ENCODE measurements at places on chromosomes 4 and X.
A peak's percentile ranks its signal among the peaks of the same experiment; 100 is the strongest.

- no peak for DNase-seq
Measured at GRCh38 chrX:104430072-104430741, 135.8 kb upstream of the IL1RAPL2 start.

GRCh38 chrX:19886883-19887531 lies 393 bp downstream of the SH3KBP1 start:
- no peak for DNase-seq

GRCh38 chrX:25762656-25763055 lies 375.5 kb upstream of the MAGEB18 start:
- no peak for DNase-seq

DNA sequence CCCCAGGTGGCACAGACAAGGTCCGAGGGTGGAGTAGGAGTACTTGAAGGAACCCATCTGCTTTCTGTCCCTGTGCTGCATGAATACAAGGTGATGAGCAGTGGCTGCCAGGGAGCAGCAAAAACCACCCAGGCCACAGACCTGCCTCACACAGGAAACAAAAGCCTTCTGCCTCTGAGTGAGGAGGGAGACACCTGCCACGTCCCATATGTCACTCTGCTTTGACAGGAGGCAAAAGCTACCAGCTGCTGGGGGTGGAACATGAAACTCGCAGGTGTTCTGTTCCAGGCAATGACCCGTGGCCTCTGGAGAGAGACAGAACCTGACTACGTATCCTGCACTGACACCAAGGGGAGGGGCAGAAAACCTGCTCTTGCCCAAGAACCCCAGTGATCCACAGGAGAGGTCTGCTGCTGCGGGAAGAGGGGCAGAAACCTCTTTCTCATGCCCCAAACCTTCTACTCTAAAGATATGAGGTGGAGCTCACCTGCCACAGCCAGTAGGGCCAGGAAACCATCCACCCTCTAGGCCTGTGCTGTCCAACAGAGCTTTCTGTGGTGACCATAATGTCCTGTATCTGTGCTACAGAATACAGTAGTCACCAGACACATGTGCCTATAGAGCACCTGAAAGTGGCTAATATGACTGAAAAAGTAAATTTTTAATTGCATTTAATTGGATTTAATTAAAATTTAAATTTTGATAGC lies 172.9 kb downstream of the PRDM5 start:
- peak; percentile 92 for DNase-seq

DNA sequence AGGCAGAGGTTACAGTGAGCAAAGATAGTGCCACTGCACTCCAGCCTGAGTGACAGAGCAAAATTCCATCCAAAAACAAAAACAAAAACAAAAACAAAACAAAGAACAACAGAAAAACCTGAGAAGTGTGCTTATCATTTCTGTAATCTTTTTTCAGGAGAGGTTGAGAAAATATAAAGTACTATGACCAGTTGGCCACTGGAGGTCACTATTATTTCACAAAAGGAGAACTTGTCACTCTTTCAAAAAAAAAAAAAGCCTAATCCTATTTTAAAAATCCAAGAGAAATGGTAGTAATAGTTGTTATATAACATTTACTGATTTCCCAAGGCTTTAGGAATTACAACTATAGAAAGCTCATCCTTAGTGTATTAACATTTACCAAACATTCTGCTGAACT lies 24.9 kb upstream of the RNF150 start:
- DNase-seq = peak; percentile 18

GRCh38 chr4:89469516-89469915 lies 161.9 kb upstream of the GPRIN3 start:
- no peak for DNase-seq

DNA sequence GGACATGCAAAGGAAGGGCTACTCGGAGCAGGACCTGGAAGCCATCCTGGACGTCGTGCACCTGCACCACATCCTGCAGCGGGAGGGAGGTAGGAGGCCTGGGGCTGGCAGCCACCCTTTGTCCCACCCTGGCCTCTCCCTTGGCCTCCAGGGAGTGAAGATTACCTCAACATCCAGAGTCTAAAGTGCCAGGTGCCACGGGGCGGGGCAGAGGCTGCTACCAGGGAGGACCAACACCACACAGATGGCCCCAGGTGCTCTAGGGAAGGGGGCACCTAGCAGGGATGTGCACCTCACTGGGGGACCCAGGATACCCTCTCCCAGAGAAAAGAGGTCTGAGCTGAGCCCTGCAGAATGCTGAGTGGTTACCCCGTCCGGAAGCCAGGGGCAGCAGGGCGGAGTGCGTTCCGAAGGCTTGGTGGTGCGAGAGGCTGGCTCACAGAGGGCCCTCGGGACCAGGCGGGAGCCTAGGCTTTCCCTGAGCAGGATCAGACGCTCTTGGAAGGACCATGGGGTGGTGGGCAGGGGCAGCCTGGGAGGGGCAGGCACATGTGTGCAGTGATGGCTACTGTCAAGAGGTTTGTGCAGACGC lies 16.1 kb downstream of the ABCD1 start:
- no peak for DNase-seq

DNA sequence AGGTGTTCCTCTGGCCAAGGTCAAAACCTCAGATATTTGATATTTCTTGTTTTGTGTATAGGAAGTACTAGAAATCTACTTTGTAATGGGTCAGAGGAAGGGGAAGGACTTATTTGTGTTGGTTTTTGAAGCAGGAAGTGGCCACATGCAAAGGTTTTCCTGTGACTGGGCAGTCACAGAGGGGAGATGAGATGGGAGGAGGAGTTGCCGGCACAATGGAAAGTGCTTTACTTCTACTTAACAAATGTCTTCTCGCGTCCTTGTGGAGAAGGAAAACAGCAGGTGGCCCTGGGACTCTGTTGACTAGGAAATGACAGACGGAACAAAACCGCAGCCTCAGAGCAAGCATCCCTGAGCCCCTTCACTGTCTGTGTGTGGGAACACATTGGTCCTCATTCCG lies 46.6 kb downstream of the SHROOM2 start:
- no peak for DNase-seq

GRCh38 chr4:79854856-79855502 lies 218.1 kb downstream of the ANTXR2 start:
- no peak for DNase-seq

- DNase-seq = no peak
Measured at GRCh38 chr4:84499624-84499982, 511 bp upstream of the NKX6-1 start.

GRCh38 chr4:41532882-41533281 lies 5.1 kb upstream of the LIMCH1 start:
- no peak for DNase-seq

- DNase-seq = peak; percentile 63
Measured at GRCh38 chrX:9885150-9885549, 82.0 kb upstream of the CLDN34 start.

GRCh38 chrX:413322-414201 lies 26.9 kb upstream of the PPP2R3B start:
- peak; percentile 30 for DNase-seq

DNA sequence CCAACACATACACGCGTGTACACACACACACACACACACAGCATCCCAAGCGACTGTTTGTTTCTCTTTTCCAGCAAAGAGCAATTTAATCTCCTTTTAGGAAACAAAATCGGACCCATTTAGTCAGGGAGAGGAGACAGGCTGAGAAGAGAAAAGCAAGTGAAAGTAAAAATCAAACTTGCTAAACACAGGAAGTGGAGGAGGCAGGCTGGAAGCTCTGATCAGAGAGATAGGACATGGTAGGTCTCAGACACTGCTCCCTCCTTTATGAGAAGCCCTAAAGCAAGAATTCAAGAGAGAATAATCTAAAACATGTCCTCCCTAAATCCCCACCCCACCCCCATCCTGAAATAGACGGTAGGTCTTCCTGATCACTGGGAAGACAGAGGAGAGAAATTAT lies 62.3 kb downstream of the GPC3 start:
- no peak for DNase-seq

GRCh38 chr4:97367878-97368277 lies 775.4 kb downstream of the STPG2 start:
- no peak for DNase-seq

DNA sequence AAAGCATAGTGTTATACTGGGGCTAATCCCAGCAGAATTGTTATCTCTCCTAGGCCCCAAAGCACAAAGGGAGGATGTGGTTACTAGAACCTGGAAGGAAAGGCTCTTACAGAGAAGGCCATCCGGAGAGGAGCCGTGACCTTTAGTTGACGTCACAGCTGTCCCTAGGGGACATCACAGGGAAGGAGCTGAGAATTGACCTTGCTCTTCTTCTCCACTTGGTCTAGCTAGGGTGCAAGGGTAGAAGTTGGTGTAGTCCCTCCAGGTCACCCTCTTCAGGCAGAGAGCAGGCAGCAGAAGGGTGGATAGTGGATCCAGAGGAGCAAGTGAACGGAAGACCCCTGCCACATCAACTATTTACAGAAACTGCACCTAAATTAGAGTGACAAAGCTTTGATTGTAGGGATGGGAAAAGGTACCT lies 22.8 kb upstream of the FGF2 start:
- DNase-seq = no peak

GRCh38 chr4:34720571-34720970 lies 1523.7 kb downstream of the ARAP2 start:
- peak; percentile 6 for DNase-seq

DNA sequence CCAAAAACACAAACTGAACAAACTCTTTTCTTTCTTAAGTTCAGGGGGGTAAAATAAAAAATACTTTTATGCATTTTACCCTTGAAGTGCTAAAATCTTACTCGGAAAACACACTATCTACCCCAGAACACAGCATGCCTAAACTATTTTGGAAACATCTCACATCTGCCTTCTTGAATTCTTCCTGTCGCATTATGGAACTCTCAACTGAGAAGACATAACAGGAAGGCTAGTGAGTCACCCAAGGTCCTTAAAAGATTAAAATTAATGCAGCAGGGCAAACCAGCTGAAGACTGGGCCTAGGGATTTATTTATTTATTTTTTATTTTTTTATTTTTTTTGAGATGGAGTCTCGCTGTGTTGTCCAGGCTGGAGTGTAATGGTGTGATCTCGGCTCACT lies 208.2 kb downstream of the APBB2 start:
- DNase-seq = no peak

GRCh38 chrX:124634363-124634762 lies 288.0 kb downstream of the SH2D1A start:
- DNase-seq = no peak

- no peak for DNase-seq
Measured at GRCh38 chrX:64427787-64428186, 32.5 kb upstream of the MTMR8 start.

GRCh38 chrX:40154853-40155588 lies 57.3 kb upstream of the BCOR start:
- DNase-seq = peak; percentile 88

GRCh38 chr4:15291122-15291521 lies 136.7 kb upstream of the C1QTNF7 start:
- no peak for DNase-seq

GRCh38 chr4:14865031-14865366 lies 137.3 kb upstream of the CPEB2 start:
- no peak for DNase-seq

GRCh38 chr4:117817301-117817700 lies 217.0 kb upstream of the NDST3 start:
- DNase-seq = no peak

- DNase-seq = no peak
Measured at GRCh38 chrX:139924696-139925095, 8.2 kb downstream of the ATP11C start.

DNA sequence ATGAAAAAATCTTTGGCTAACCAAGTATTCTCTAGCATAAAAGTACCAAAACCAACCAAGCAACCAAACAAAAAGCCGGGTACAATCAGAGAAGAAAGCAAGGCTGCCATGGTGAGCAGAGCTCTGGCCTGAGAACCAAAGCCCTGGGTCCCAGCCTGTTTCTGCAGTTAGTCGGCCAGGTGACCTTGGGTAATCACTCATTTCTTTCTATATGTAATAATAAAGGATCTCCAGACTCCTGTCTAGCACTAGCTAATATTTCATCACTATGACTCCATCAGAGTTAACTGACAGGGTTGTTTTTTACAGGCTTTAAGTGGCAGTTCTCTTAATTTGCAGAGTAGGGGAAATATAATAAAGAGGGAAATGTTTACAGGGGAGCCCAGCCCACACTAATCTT lies 34.0 kb upstream of the RASGEF1B start:
- no peak for DNase-seq

DNA sequence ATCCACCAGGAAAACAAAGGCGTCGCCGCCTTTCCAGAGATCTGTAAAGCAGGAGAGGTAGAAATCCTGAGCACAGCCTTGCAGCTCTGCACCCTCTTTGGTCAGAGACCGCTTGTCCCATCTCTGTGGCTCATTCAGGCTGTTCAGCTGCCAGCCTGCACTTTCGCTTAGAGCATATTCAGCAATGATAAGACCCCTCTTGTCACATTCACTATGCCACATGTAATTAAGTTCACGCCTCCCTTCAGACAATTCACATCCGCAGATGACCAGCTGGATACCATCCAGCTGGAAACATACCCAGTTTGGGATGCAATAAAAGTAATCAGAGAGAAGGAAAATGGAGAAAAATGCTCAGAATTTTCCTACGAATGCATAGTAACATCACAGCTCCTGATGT lies 335.4 kb downstream of the UNC5C start:
- no peak for DNase-seq

- no peak for DNase-seq
Measured at GRCh38 chrX:8897259-8897658, 96.1 kb upstream of the FAM9A start.

DNA sequence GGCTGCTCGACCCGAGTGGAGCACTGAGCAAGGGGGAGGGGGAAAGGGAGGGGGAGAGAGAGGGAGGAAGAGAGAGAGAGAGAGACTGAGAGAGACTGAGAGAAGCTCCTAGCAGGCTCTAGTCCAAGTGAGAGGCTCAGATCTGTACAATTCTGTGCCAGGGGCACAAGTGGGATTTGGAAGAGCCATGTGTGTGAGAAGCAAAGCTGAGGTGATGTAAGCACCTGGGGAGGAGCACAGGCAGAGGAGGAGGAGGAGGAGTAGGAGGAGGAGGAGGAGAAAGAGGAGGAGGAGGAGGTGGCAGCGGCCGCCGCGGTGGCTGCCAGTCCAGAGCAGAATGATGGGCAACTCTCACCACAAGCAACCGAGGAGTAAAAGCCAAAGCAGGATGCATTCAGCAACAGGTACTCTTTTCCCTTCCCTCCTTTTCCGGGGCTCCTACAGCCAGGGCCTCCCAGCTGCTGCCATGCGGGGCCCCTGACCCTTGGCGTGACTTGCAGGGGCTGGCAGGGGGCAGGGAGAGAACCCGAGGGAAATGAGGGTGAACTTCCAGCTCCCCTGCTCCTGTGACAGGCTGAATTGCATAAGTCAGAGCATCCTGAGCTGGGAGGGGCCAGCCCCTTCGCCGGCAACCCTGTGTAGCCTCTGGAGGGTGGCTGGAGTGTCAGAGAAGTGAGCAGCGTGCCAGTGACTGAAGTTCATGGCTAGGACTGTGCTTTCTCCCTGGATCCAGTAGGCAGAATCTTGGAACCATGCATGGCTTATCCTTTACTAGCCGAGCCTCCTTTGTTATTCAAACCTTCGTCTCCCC lies 62.2 kb downstream of the RTL5 start:
- DNase-seq = no peak
